Stimulated activated CD8-positive, alpha-beta memory T cell treated with anti-CD3 and anti-CD28 coated beads, Interleukin-2, amount 100 ng/mL, for 48 hours (primary cell): ENCODE measurements at places on chromosomes 12 and 14.

DNA sequence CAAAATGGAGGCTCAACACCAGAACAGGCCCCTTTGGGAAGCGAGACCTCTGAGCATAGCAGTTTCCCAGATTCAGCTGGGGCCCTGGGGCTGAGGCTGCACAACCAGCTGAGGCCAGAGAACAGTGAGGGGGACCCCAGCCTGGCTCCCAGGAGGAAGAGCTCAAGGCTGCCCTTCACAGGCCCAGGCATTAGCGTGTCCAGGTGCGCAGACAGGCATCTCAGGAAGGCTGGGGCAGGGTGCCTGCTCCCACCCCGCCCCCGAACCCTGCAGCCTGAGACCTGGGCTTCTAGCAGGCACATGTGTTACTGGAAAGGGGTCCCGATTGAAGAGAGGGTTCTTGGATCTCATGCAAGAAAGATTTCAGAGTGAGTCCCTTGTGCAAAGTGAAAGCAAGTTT is 27.2 kb downstream of the CALM1 start:
- no peak for DNase-seq

- DNase-seq, result no peak
These were observed 56.3 kb downstream of the ASCL1 start for GRCh38 chr12:103013741-103014300.

DNA sequence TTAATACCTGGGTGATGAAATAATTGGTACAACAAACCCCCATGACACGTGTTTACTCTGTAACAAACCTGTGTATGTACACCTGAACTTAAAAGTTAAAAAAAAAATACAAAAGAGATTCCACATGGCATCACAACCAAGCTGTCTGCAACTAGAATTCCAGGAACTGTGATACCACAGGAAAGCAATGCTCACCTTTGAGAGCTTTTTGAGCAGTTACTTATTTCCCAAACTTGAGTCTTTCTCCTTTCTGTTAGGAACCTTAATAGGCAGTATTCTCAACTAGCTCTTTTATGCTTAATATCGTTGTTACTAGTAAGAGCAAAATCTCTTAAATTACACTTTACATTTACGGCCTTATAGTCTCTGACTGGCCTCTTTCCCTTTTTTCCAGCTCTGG is 15.2 kb downstream of the PTHLH start:
- no peak for DNase-seq

- DNase-seq, result no peak
These were observed 160.5 kb downstream of the KITLG start for GRCh38 chr12:88419794-88420193.

DNA sequence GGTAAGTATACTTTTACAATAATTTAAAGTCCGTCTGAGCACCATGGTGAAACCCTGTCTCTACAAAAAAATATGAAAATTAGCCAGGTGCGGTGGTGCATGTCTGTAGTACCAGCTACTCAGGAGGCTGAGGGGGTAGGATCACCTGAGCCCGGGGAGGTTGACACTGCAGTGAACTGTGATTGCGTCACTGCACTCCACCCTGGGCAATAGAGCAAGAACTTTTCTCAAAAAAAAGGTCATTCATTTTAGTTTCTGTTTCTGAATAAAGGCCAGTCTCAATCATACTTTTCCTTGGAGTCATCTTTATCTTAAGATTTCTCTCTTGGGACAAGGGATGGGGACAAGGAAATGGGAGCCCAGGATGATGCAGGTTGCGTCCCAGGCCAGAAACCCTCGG is 12.9 kb downstream of the ANKRD13A start:
- DNase-seq, result no peak

DNA sequence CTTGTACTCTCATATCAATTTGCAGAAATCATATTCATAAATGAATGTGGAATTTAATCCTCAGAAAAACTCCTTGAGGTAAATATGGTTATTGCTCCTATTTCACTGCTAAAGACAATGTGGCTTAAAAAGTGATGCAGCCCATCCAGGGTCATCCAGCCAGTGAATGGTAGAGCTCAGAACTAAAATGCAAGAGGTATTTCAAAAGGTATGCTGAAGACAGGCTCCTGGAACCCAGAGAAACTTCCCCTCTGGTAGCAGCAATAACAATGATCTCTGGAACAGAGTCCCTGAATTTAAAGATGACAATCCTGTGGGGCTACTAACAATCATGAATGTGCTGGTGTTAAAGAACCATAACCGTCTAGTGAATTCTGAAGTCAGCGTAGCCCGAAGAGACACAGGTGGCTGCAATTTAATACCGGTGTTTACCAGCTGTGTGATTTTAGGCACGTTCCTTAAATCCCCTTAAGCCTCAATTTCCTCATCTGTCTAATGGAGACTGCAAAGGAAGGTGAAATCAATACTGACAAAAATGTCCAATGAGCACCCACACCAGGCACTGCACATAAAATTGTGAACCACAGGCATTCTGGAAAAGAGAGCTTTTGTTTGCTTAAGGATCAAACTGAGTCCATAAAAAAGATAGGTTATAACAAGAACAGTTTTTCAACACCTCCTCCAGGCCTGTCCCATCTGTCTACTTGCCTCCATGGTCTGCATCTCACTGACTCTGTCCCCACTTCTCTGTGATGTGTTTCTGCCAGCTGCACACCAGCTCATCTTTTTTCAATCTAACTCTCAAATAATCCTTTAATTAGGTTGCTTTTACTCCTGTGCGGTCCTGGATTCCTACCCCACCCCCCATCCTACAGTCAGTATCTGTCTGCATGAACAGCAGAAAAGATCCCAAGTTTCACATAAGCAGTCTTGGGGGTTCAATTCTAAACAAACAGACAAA is 10.5 kb downstream of the TM7SF3 start:
- DNase-seq, result no peak

- DNase-seq, result no peak
These were observed 54.3 kb downstream of the HMGA2 start for GRCh38 chr12:65878540-65878939.

GRCh38 chr12:106585521-106586277 is 2.9 kb downstream of the RFX4 start:
- DNase-seq, result no peak

GRCh38 chr12:93039930-93040329 is 110.8 kb upstream of the EEA1 start:
- no peak for DNase-seq

DNA sequence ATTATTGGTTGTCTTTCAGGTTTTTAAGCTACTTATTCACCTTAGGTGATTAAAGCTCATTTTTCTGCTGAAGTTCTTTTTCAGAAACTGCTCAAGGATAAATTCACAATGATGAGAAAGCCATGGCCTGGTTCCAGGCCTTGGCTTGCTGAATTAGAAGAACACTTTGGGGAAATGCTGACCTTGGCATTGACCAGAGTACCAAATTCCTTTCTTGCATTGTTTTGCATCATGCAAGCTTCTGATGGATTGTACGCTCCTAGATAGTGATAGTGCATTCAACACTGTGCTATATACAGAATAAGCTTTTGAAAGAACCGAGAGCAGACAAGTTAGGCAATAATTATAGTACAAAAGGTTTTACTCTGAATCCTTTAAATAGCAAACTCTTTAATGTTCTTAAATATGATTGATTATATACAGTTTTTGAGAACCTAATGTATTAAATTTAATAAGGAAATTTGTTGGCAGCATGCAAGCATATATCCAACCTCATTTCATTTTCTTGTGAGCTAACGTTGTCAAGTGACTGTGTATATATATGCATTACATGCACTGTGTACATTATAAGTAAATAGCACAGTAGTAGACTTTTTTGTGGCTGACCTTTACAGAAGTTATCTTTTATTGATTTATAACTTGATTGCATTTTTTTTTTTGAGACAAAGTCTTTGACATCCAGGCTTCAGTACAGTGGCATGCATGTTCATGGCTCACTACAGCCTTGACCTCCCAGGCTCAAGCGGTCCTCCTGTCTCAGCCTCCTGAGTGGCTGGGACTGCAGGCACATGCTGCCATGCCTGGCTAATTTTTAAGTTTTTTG is 99.2 kb downstream of the DIP2B start:
- no peak for DNase-seq

GRCh38 chr14:36605506-36605857 is 23.1 kb upstream of the NKX2-8 start:
- DNase-seq, result no peak

DNA sequence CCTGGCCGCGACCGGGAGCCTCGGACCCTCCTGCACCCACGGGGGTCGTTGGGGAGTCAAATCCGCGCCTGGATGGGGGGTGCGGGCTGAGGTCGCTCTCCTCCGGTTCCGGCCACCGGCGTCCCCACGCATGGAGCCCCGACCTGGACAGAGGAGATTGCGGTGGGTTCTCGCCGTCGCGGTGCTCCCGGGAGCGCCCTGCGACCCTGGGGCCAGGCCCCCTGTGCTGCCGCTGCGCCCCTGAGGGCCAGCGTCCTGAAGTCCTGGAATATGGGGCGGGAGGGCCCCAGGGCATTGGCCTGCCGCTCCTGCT is 345 bp downstream of the ASPG start:
- no peak for DNase-seq

GRCh38 chr14:80047761-80048160 is 163.5 kb downstream of the DIO2 start:
- DNase-seq, result no peak

- DNase-seq, result no peak
These were observed 34.9 kb upstream of the CERS5 start for GRCh38 chr12:50201987-50202521.

DNA sequence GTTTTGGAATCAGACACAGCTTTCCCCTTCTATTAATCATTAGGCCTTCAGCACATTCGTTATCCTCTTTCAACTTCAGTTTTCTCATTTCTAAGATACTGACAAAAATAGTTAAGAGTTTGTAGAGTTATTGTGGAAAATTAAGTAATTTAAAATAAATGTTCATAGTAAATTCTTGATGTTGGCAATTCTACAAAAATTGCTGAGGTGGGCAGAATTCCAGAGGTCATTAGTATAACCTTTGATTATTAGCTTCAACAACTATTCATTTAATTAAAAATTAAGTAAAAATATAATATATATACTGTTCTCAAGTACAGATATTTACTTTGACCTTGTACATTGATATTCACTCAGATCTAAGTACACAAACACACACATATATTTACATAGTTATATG is 58.5 kb downstream of the DIO2 start:
- DNase-seq, result no peak
